Endothelial cell of umbilical vein (primary cell): ENCODE measurements at places on chromosomes 7 and 10. TPM values are rescaled to one million over a fixed set of nuclear protein-coding genes. Genes with fewer than 3 reads are reported as not detected.

DUS4L gene
- 9.6 and 9.8 TPM in 2 replicates for total RNA-seq

SUMF2 gene
- 107 and 110 TPM in 2 replicates for total RNA-seq

DNA sequence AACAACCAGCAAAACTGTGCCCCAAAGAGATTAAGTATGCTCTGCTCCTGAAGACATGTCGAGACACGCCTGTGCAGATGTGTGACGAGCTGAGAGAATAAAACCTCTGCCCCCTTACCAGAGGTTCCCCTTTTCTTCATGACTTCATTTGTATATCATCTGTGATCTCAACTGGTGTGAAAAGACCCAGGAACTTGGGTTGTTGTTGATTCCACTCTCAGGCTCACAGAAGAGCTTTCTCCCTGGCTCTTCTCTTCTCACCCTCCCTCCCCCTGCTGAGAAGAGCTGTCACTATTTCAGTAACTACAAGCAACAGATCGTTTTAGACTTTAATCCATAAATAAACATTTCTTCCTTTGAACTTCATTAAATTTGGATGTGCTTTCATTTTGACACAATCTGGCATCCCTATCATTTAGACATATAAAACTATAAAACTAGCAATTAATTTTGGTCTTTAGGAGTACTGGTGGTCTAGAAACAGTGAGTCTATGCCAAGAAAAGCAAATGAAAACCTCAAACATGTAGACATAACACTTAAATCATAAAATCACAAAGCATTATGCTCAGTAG is 179.3 kb upstream of the FZD8 start:
- no peak for DNase-seq

DNA sequence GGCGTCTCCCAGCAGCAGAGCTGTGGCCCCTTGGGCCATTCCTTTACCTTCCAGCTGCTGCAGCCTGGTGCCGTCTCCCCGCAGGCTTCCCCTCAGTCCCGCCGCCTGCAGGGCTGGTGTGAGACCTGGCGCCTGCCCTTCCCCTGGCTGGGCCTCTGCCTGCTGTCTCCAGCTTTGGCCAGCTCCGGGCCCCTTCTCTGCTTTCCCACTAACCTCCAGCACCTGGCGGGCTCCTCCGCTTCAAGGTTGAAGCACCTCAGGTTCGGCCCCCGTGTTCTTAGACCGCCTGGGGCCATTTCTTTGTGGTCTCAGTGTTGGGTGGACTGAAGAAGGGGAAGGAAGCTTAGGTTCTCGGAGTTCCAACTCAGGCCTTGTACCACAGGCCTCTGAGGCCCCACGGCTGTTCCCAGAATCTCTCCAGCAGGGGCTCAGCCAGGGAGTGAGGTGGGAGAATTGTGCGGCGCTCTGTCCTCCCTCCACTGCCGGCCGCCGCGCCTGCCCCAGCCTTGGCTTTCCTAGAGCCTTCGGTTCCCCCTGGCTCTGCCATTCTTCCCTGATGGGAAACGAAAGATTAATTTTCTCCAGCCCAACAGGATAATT is 30.3 kb downstream of the GBX1 start:
- no peak for DNase-seq

DNA sequence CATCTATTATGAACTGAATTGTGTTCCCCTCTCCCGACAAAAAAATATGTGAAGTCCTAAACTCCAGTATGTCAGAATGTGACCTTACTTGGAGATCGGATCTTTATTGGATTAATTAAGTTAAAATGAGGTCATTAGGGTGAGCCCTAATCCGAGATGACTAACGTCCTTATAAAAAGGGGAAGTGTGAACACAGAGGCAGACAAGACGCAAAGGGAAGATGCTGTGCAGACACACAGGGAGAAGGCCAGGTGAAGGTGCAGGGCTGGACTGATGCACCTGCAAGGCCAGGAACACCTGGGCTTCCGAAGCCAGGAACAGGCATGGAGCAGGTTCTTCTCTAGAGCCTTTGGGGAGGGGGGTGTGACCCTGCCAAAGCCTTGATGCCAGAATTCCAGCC is 187.8 kb downstream of the PARD3 start:
- DNase-seq: no peak
